Head of caudate nucleus (tissue), 42 donors: ENCODE measurements at places on chromosomes 13 and 19.

GRCh38 chr13:48797761-48798160 lies 144.0 kb downstream of the CYSLTR2 start:
- DNase-seq = no peak

GRCh38 chr13:86403181-86403580 lies 604.0 kb upstream of the SLITRK6 start:
- no peak for DNase-seq

DNA sequence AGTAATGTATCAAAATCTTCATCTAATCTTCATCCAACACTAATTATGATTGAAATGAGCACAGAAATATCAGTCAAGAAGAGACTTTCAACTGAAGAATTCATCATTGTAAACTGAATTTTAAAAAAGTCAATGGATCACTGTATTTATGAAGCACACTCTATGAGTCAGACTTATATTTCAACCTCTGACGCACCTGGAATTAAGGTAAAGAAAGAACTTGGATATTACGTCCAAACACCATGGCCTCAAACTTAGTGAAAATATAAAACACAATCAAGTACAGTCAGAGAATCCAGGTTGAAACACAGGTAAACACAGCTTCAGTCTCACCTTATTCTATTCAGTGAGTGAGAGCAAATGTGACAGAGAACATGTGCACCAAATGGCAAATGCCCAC lies 39.5 kb downstream of the MIPEP start:
- DNase-seq = no peak

DNA sequence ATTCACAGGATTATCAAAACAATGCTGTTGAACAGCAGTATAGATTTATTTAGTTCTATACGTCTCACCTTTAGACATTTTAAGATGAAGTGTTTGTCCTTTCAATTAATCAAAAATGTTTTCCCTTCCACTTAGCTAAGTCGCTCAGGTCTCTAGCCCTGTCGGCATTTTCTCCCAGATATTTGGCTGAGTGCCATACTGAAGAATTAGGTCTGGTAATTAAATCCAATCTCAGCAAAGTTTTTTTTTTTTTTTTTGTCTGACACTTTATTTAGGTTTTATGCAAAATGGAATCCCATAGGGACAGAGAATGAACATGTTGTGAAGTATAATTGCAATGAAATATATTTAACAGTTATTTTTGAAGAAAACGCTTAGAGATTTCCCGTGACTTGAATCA lies 44.1 kb downstream of the RFC3 start:
- DNase-seq = no peak

DNA sequence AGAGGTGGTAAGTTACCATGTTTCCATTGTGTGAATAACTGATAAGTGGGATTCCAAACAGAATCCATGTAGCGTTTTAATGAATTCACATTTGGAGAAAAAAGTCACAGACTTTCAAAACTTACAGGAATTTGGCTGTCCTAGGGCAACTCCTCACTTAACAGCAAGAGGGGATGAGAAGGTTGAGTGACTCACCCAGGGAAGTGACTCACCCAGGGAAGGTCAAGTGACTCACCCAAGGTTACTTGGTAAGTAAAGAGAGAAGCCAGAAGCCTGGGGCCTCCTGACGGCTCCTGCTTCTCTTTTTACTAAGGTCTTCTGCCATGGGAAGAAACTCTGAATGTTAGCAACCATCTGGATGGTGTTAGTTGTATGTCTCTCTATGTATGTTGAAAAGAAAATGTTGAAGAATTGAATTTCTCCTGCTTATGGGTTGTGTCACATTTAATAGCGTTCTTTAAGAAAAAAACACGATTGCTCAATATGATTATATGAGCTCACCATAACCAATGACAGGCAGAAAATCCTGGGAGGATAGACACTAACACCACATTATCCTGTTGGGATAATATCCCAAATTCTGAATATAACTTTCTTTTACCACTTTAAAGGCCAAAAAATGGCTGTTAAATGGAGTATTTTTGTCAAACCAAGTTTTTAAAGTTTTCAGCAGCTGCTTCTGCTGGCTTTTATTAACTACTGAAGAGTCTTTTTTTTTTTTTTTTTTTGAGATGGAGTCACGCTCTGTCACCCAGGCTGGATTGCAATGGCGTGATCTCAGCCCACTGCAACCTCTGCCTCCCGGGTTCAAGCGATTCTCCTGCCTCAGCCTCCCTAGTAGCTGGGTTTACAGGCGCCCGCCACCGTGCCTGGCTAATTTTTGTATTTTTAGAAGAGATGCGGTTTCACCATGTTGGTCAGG lies 195.6 kb downstream of the GGACT start:
- DNase-seq = no peak

- DNase-seq = peak; percentile 53
Observed at GRCh38 chr19:1855040-1855827, 7.0 kb upstream of the REXO1 start.

DNA sequence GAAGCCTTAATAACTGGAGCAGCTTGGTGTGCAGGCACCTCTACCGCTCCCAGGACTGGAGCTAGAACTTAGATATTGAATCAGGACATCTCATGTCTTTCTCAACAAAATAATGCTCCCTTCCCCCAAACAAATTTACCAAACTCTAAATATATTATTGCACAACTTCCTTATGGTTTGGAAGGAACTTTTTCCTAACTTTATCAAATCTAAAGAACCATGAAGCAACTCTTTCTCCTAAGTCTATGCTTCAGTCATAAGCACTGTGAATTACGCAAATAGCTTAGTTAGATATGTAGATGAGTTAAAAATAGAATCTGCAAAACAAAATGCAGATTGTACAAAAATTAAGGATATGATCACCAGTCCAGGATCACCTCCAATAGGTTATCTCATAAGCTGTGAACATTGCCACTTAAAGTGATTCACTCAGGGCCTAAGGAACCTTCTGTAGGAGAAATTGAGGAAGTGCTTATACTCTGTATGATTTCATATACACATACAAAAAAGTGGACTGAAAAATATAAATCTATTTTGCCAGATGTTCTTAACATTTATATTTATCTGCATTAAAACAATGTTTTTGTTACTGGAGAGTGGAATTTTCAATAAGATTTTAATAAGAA lies 20.4 kb upstream of the MAB21L1 start:
- DNase-seq = no peak

- DNase-seq = no peak
Observed at GRCh38 chr13:92547266-92547665, 679.3 kb upstream of the GPC6 start.

DNA sequence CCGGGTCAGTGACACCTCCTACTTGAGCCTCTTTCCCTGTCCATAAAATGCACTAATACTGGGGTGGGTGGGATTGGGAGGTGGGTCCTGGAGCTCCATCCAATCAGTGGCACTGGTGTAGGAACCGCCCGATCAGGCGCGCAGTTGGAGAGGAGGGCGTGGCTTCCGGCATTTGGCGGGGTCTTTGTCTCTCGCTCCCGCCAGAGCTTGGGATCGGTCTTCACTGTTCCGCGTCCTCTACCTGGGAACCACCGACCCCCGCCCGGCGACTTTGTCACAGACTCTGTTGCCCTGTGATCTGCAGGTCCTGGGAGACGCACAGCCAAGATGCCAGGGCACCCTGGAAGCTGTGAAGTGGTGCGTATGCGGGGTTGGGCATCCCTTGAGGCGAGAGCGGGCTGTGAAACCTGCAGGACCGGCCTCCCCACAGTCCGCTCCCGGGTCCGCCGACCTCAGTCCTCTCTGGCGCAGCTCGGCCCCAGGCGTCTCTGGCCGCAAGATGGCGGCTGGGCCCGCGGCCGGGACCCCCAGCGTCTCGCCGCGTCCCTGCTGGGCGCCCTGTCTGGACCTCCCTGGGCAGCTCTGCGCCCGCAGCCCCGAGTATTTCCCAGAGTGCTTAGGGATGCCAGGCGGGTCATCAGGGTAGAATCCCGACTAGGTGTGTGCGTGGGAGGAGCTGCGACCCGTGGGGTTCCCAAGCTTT lies 41.6 kb upstream of the ZNF730 start:
- peak; percentile 58 for DNase-seq

GRCh38 chr13:44188257-44188656 lies 185.4 kb upstream of the SERP2 start:
- no peak for DNase-seq

DNA sequence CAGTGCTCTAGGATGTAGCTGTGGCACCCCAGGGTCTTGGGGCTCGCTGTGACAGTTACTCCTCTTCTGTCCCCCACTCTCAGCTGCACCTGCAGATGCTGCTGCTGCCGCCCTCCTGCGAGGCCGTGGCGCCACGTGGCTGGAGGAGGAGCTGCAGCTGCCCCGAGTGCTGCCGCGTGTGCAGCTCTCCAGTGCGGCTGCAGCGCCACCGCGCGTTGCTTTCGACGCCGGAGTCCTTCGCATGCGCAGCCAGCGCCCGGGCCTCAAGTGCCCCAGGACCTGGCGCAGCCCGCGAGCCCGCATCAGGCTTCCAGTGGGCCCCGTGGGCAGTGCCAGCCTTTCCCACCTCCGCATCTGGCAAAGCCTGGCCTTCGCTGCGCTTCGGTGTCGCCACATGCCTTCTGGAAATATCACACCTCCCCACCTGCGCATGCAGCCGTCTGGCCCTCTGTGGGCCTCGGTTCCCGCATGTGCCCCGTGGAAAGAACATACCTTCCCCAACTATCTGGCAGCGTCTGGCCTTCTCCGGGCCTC lies 692 bp upstream of the ZNF580 start:
- peak; percentile 76 for DNase-seq

- no peak for DNase-seq
Observed at GRCh38 chr19:50651174-50651573, 1.9 kb downstream of the C19orf81 start.

GRCh38 chr19:29467824-29468401 lies 57.9 kb upstream of the VSTM2B start:
- DNase-seq = peak; percentile 59

DNA sequence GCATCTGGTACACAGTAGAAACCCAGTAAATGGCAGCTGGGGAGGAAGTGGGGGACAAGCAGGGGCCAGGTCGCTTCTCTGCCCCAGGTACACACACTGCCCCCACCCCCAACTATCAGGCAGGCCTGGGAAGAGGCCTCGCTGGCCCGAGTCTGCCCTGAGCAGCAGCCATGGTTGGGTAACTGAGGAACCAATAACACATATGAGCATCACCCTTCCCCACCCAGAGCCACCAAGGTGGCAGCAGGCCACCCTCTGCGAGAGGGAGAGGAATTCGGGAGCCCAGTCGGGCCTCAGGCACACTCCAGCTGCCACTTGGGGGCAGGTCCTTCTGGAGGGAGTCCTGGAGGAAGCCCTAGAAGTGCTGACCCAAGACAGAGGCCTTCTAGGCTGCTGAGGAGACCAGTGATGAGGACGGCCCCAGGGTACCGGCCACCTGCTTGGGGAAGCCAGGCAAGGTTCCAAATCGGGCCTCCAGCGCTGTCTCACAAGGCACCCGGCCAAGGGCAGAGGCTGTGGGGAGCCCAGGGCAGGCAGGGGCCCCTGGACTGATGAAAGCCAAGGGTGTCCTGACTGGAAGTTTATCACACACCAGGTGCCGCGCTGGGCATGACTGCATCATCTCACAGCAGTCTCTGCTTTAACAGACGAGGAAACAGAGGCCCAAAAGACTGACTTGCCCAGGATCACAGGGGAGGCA lies 14.0 kb upstream of the KPTN start:
- no peak for DNase-seq

GRCh38 chr13:94009701-94010100 lies 469.8 kb downstream of the DCT start:
- DNase-seq = no peak

DNA sequence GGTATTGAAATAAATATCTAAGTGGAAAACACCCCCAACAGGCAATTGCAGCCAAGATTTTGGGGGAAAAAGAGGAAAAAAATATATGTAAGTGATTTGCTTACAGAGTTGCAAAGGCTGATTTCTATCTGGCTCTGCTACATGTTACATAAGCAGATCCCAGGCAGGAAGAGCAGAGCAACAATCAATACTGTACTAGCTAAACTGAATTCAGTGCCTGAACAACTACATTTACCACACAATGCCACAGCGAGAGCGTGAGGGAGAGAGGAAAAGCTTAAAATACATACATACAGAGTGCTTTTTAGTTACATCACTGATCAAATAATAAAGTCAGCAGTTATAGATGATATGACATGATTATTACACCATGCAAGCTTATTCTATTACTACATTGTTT lies 665.6 kb upstream of the ARGLU1 start:
- DNase-seq = no peak

DNA sequence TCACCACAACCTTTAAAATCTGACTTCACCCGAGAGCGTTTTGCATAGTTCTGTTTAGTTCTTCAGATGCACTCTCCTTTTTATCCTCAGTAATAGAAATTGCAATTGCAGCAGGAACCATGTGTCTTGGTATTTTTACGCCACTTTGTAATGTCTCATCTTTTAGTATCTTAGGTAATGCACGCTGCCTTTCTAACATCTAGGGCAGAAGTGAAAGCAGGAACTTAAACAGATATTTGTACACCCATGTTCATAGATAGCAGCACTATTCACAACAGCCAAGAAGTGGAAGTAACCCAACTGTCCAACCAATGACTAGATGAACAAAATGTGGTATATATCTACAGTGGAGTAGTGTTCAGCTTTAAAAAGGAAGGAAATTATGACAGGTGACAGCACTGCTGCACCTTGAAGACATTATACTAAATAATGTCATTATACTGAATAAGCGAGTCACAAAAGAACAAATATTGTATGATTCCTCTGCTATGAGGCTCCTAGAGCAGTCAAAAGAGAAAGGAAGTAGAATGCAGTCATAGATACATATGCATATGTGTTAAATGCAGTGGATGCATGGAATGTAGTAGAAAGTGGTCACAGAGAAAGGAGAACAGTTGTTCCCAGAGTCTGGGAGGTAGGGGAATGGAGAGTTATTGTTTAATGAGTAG lies 105.9 kb upstream of the GJB6 start:
- DNase-seq = no peak

GRCh38 chr13:27137759-27138158 lies 33.9 kb downstream of the USP12 start:
- DNase-seq = no peak

DNA sequence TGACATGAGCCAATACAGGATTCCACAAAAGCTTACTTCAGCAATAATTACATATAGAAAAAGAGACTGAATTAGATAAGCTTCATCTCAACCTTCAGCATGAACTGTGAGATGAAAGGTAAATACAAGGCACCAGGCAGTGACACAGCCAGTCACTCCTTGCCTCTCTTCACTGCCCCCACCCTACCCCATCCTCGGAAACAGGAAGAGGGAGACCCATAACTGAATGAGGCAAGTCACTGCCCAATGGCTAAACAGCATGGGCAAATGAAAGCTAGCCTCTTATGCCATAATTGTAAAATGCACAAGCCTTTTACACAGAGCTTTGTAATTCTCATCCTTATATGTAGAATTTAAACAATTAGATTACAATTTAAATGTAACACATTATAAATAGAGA lies 1.7 kb downstream of the ZNF160 start:
- no peak for DNase-seq

DNA sequence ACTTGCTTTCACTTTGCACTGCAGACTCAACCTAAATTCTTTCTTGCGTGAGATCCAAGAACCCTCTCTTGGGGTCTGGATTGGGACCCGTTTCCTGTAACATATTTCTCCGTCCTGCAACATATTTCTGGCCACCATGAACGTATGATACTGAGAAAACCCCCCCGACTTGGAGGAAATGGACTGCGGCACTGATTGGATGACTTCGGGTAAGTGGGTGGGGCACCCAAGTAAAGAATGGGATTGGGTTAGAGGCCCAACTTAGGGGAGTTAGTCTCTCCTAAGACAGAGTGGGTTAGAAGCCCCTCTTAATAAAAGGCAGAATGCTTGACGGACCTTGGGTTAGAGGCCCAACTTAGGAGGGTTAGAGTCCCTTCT lies 690.4 kb downstream of the UQCRFS1 start:
- DNase-seq = no peak
